Stimulated activated CD8-positive, alpha-beta memory T cell treated with anti-CD3 and anti-CD28 coated beads, Interleukin-4, amount 100 ng/mL, for 1 hour (primary cell): ENCODE measurements at places on chromosomes 4 and X.

DNA sequence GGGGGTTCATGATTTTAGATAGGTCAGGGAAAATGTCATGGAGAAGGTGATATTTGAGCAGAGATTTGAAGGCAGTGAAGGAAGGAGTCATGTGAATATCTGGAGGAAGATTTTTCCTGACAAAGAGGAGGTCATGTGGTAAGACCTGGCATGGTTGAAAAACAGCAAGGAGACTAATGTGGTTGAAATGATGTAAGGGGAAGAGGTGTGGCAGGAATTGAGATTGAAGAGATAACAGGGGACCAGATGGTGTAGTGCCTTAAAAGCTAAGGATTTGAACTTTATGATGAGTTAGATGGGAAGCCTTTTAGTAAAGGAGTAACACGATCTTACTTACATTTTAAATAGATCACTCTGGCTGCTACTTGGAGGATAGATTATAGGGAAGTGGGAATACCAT is 210.9 kb downstream of the RTL9 start:
- no peak for DNase-seq

- DNase-seq: no peak
These were observed 56.0 kb downstream of the MAGEB10 start for GRCh38 chrX:27863809-27864208.

DNA sequence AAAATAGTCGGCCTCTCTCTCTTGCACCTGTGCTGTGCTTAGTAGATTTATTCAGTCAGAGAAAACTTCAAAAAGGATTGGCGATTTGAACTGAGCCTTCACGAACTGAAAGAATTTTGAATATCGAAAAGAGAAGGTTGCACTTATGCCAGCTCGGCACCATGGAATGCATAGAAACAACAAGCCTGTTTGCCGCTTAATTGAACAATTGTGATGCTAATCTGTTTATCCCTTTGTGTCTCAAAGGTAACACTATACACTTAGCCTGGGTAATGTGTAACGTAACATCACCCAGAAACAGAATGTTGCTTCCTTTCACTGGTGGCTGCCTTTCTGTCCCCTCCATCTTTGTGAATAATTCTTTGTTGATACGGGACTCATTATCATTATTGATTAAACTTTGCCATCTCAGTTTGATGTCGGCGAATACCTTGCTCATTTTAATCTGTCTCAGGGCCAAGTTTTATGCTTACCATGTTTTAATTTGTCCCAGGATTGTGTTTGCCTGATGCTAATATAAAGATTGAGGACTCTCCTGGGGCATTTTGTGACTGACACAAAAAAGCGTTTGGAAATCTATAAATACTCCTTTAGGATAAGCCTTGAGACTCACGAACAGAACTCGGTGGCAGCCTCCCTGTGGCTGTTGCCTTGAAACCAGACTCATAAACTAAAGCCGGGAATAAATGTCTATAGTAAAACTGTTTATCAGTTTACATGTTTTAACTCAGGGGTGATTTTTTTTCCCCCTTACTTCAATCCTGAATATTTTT is 400.5 kb downstream of the RAPGEF2 start:
- no peak for DNase-seq

DNA sequence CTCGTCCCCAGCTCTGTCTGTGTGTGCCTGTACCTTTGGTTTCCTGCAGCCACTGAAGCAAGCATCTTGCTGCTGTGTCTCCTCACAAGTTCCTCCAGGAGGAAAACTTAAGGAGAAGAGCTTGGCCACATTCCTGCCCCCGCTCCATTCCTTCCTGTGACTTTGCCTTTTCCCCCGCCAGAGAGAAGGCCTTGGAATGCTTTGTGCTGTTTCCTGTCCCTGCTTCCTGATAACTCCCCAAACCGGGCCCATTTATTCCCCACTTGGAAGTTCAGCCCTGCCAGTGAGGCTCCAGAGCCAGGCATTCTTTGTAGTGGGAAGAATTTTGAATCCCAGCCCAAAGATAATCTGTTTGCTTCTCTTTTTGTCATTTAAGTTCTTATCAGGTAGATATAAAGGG is 33.1 kb downstream of the SMIM10L2A start:
- DNase-seq: no peak

DNA sequence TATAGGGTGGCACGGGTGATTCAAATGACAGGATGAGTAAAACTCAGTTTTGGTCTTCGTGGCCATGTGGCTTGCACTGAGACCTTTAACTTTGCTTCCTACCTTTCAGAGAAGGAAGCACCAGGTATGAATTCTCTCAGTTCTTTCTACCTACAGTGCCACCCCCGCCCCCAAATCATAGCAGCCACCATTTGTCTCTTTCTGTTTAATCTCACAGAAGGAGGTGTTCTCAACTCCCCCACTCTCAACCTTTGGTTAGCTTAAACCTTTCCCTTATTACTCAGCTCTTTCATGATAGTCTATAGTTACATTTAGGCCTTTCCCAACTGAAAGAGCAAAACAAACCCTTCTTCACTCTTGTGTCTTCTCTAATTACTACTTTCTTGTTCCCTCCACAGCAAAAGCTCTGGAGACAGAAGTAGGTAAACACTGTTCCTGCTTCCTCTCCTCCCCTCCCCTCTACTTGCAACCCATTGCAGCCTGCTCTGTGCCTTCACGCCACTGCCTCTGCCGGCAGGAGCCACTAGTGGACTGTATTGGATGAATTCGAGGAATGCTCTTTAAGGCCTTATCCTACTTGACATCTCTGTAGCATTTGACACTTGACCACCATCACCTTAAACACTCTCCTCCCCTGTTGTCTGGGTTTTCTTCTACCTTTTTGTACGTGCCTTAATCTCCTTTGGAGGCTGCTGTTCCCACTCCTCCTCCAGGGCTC is 123.7 kb downstream of the AFF1 start:
- no peak for DNase-seq

DNA sequence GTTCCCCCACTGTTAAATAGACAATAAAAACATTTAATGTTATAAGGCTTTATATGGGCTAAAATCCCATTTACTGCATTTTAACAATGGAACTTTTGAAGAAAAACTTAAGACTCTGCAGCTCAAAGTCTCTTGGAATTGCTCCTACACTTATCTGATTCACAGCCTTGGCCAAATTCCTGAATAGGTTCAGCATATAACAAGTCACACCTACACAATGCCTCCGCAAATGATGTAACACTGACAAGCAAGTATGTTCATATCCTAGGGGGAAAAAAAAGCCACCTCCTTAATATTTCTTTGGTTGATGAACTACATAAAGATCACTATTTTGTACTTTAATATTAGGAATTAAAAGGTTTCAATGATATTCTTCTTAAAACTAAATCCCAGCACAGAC is 34.5 kb downstream of the RPS6KA6 start:
- DNase-seq: no peak
